Aortic smooth muscle cell (primary cell): ENCODE measurements at places on chromosomes 6 and 20. TPM values are rescaled to one million over a fixed set of nuclear protein-coding genes. Genes with fewer than 3 reads are reported as not detected.

The HLA-DOA gene
- not detected in 2 replicates for total RNA-seq

The SIRPD gene
- total RNA-seq: not detected in 2 replicates

The MROH8 gene
- total RNA-seq: 1.6 and 2.0 TPM in 2 replicates

The CALHM6 gene
- total RNA-seq: 0.26 and 0.31 TPM in 2 replicates

The SPATS1 gene
- not detected in 2 replicates for total RNA-seq

The PLG gene
- total RNA-seq: not detected in 2 replicates

The TGM3 gene
- not detected in 2 replicates for total RNA-seq

The ELOVL4 gene
- total RNA-seq: 2.8 and 3.3 TPM in 2 replicates

The BAG2 gene
- total RNA-seq: 9.6 and 10.0 TPM in 2 replicates

The TRAPPC3L gene
- total RNA-seq: 0.12 and 0.13 TPM in 2 replicates

The TUBB2B gene
- 1.4 and 2.1 TPM in 2 replicates for total RNA-seq

The SLC16A10 gene
- total RNA-seq: not detected in 2 replicates

The MTO1 gene
- 23.8 and 31.6 TPM in 2 replicates for total RNA-seq

The MICB gene
- total RNA-seq: 14.4 and 20.9 TPM in 2 replicates

The SLC35A1 gene
- 15.7 and 18.4 TPM in 2 replicates for total RNA-seq

The SHLD1 gene
- total RNA-seq: 2.5 and 3.2 TPM in 2 replicates

The RBPJL gene
- not detected in 2 replicates for total RNA-seq

The KIF13A gene
- total RNA-seq: 108 and 118 TPM in 2 replicates

The TEAD3 gene
- total RNA-seq: 6.9 and 7.0 TPM in 2 replicates

The KIF25 gene
- total RNA-seq: not detected in 2 replicates

The EPHA7 gene
- under 0.01 TPM in 1 of 2 replicates, not detected in the other for total RNA-seq

The GPSM3 gene
- total RNA-seq: 0.92 and 1.1 TPM in 2 replicates
